Memory B cell (primary cell): ENCODE measurements at places on chromosomes 7 and 10.

GRCh38 chr7:44685723-44686122 lies 62.9 kb upstream of the ZMIZ2 start:
- DNase-seq = no peak

- no peak for DNase-seq
These were observed 16.5 kb upstream of the ANK3 start for GRCh38 chr10:60406182-60406581.

GRCh38 chr10:131464789-131465188 lies 153.3 kb upstream of the TCERG1L start:
- DNase-seq = no peak

- DNase-seq = no peak
These were observed 61.0 kb downstream of the PDGFA start for GRCh38 chr7:458511-459245.

- no peak for DNase-seq
These were observed 7.3 kb upstream of the CRPPA start for GRCh38 chr7:16428672-16429071.

DNA sequence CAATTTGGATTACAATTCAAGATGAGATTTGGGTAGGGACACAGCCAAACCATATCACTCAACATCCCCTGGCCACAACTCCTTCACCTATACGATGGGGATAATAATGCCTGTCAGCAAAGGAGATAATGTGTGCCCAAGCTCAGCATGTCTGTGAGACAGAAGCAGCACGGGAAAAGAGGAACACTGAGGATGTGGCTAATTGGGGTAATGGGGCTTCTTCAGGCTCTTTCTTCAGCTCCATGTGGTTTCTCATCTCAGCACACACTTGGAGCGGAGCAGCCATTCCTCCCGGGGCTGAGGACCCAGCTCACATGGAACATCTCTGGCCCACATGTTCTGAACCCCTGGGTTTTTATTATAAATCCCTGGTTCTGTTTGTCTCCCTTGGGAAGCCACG lies 136.0 kb upstream of the NAMPT start:
- no peak for DNase-seq

- peak; percentile 6 for DNase-seq
These were observed 8.8 kb downstream of the PPIF start for GRCh38 chr10:79356104-79356503.

DNA sequence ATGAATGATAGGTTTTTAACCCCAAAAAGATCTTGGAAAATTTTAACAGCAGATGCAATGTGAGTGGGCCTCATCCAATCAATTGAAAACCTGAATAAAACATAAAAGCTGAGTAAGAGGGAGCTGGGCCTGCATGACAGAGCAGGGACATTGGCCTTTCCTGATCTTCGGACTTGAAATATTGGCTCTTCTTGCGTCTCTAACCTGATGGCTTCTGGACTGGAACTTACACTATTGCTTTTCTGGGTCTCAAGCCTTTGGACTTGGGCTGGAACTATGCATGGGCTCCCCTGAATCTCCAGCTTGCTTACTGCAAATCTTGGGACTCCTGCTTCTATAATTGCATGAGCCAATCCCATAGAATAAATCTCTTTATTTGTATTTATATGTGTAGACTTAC lies 9.0 kb downstream of the A1CF start:
- DNase-seq = no peak

- DNase-seq = no peak
These were observed 42.2 kb downstream of the ZWINT start for GRCh38 chr10:56318816-56319215.

- no peak for DNase-seq
These were observed 188.7 kb downstream of the ADARB2 start for GRCh38 chr10:1548596-1548995.

DNA sequence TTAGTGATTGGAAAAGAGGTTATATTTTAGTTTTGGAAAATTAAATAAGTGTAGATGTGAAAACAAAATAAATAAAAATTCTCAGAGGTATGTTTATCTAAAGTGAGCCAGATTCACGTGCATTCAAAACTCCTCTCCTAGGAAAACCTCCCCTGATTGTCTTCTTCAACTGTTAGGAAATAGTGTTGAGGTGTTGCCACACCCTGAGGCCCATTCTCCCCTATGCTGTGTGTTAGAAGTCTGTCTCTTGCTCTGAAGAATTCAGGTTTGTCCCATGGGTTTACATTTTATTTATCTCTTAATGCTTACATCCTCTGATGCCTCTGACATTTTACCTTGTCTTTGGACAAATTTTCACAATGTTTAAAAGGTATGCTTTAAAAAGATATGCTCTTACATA lies 40.3 kb downstream of the PTPRE start:
- DNase-seq = no peak

DNA sequence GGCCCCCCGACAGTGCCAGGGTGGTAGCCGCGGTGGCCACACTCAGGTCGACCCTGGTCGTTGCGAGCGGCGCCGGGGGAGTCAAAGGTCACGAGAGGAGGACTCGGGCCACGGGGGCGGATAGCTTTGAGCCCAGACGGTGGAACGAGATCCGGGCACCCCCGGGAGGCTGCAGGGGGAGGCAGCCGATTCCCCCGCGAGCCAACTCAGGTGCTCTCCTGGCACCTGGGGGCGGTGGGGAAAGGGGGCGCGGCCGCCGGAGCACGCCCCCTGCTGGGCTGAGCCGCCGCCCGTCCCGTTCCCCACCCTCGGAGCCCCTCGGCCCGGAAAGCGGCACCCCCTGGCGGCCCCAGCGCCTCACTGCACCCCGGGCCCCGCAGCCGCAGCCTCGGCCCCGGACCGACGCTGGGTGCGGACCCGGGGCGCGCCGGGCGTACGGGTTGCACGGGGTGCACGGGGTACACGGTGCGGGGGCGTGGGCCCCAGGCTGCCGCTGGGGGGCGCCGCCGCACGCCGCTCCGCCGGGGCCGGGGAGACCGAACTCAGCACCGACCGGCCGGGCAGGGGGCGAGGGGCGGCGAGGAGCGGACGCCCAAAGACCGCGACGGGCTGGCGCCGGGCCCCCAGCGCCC lies 521 bp upstream of the NYAP1 start:
- DNase-seq = peak; percentile 87

DNA sequence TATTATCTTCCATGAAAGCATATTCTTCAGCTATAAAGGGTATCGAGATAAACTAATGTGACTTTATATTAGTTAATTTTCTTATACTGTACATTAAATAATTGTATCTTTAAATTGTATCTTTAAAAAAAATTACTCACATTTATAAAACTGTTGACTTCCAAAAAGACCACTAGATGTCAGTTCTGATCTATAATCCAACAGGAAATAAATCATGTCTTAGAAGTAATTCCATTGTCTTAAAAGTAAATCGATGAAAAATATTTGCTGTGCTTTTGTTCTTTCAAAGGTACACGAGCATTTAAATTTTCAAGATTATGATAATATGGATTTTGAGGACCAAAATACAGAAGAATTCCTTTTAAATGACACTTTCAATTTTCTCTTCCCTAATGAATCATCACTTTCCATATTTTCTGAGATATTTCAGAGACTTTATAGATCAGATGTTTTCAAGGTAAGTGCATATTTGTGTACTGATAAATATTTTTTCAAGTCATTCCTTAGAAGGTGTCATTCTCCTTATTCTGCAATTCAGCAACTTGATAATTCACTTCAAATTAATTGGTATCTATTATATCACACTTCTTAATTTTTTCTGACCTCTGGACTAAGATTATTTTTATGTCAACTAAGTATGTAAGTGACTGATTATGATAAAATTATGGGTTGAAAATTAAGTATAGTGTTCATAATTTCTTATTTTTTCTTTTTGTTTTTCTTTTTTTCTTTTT lies 138.5 kb downstream of the CPED1 start:
- no peak for DNase-seq

GRCh38 chr7:146116521-146117222 lies at the start of gene CNTNAP2:
Gene CNTNAP2, plus strand, starts transcription at chr7:146116801. Its CDS starts 76 bp downstream, at chr7:146116877.
- no peak for DNase-seq

GRCh38 chr10:27805180-27805579 lies 59.6 kb upstream of the MKX start:
- DNase-seq = no peak

- no peak for DNase-seq
These were observed 94.1 kb downstream of the PIP4K2A start for GRCh38 chr10:22620140-22620857.

- DNase-seq = no peak
These were observed 4.2 kb upstream of the LBX1 start for GRCh38 chr10:101233443-101233842.

DNA sequence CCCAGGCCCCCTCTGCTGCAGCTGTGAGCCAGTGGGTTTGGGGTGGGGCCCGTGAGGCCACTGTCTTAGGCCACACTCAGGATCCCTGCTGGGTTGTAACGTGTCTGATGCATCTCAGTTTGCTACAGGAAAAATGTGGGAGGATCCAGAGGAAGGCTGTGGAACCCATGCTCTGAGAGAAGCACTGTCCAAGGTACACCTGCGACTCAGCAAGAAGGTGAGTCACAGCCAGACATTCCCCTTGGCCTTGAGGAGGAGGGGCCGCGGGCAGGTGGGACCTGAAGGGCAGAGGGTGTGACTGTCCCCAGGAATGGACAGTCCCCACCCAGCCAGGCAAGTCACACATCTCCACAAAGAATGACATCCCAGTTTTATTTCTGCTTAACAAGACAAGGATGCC lies 27.8 kb upstream of the C10orf120 start:
- no peak for DNase-seq

- no peak for DNase-seq
These were observed 141.4 kb upstream of the PRKCQ start for GRCh38 chr10:6721480-6721879.

- DNase-seq = no peak
These were observed 109.4 kb downstream of the EEPD1 start for GRCh38 chr7:36262309-36263094.

- no peak for DNase-seq
These were observed 140.0 kb upstream of the TCERG1L start for GRCh38 chr10:131451407-131452015.

DNA sequence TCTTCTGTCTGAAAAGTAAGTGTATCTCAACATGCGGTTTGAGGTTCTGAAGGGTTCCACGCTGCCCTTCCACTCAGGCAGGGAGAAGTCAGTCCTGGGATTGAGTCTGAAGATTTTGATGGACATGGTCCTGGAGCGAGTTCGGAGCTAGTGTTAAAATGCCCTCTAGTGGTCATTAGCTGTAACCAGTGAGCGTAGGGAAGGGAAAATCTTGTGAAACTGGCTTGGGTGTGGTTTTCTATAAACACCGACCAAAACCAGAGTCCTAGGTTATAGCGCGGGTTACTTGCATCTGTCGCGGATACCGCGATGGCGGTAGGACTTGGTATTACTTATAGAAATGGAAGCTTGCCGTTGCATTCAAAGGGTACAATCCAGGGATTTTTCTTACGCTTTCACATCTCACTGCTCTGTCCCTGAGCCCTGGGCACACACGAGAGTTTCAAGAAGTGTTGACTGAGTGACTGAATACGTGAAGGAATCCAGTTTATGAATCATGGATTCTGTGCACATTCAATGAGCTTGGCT lies 348.2 kb upstream of the C7orf33 start:
- no peak for DNase-seq

DNA sequence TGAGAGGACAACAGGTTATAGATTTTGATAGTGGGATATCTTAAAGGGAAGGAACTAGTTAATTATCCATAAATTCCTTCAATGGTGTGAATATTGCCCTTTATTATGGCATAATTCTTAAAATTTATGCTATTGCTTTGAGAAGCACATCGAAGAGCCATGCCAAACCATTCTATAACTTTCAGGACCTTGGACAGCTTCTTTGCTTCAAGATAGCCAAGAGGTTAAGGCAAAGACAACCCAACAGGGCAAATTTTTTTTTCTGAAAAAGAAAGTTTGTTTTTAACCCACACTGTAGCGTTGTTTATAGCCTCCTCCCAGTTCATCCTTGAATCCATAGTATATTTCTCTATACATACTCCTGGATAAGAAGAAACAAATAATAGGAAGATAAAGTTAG lies 103.2 kb downstream of the NRG3 start:
- no peak for DNase-seq

- no peak for DNase-seq
These were observed 57.5 kb downstream of the PLXNA4 start for GRCh38 chr7:132518839-132519173.

DNA sequence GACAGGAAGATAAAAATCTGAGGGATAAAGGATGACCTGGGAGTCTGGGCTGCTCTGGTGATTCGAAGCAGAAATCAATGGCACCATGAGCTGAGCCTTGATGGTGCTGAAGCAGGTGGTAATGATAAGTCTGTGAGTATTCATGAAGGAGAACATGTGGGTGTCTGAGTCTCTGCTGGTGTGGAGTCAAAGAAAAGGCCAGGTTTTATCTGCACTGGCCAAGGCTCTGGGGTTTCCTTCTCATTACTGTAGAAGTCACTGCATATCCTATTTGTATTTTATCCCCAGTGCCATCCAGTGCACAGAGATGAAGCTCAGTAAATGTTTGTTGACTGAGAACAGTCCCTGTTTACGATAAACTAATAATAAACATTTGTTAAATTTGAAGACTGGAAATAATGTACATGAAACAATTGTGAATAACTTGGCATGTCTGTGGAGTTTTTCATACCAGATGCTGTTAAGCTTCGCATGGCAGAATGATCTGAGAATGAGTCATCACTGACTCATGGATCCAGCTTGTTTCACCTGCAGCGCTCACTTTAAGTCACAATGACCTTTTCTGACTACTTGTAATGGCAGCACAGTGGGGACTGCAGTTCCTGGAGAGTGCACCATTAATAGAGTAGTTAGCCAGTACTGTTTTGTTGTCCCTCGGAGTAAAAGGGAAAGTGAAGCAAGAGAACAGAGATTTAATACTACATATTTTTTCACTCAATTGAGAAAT lies 538.5 kb downstream of the HTR7 start:
- DNase-seq = no peak

DNA sequence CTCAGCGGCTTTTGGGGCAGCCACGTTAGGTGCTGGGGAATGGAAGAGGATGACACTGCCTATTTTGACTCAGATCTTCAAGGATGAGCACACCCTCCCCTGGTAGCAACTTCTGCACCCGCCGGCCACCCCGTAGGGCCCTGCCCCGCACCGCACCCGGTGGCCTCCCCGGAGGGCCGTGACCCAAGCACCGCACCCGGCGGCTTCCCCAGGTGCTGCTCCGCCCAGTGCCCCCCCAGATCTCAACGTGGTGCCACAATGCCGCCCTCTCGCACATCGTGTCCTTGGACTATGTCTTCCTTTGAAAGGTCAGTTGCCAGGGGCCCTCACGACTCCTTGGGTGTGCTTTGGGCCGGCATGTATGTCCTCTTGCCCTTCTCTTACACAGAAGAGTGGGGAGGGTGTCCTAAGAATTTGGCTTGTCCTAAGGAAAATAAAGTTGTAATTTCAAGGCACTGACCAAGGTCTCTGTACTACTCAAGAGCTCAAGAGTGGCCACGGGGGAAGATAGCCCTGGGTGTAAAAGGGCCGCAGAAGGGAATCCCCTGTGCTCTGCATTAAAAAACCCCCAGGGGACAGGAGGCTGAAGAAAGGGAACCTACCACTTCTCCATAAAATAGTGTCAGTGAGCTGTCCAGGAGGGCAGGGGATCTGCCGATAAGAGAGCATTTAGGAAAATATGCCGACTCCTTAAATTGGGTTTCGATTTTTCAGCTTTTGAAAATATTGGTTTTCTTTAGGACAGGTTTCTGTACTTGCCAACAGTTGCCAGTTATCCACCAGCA lies 1.6 kb upstream of the LANCL2 start:
- DNase-seq = no peak
